ENCODE measurements at places on chromosomes 2 and 18.

- H3K27me3 ChIP-seq = no peaks in the 10 kb centered on the region
- no peak overlapping the region for H3K27ac ChIP-seq
- H3K4me3 ChIP-seq = no peak overlapping the region
- DNase-seq = no peak
- H3K4me1 ChIP-seq = no peaks in the 10 kb centered on the region
Measured at GRCh38 chr2:234345921-234346320, 151.0 kb downstream of the ARL4C start.

DNA sequence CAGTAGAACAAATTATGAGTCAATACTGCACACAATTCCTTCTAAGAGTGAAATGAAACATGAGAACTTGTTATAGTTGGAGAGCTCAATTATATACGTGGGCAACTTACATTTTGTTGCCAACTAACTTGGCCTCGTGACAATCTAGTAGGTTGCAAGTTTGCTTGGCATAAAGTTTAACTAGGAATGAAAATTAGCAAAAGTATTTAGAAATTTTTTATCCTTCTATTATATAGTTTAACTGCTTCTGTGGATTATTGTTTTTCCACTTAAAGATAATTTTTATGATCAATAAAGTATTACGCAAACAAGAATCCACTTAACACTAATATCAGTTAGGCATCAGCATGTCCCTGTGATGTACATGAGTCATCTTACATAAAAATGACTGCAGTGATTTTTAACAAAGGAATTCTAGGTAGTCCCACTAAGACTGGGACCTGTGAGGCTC is 41.1 kb downstream of the FAM124B start:
- H3K27me3 ChIP-seq = no peaks in the 10 kb centered on the region
- H3K4me1 ChIP-seq = no peaks in the 10 kb centered on the region
- no peaks in the 10 kb centered on the region for H3K36me3 ChIP-seq
- no peak overlapping the region for H3K27ac ChIP-seq
- no peak for DNase-seq
- H3K4me3 ChIP-seq = no peak overlapping the region

GRCh38 chr18:57048351-57048750 is 98.5 kb upstream of the BOD1L2 start:
- DNase-seq = no peak
- no peaks in the 10 kb centered on the region for H3K36me3 ChIP-seq

GRCh38 chr2:226660526-226660925 is 139.1 kb downstream of the IRS1 start:
- no peak overlapping the region for H3K27ac ChIP-seq
- H3K36me3 ChIP-seq = no peaks in the 10 kb centered on the region
- no peak for DNase-seq
- H3K27me3 ChIP-seq = no peaks in the 10 kb centered on the region

GRCh38 chr2:208541989-208542464 is 135.4 kb downstream of the PTH2R start:
- no peaks in the 10 kb centered on the region for H3K36me3 ChIP-seq
- H3K4me1 ChIP-seq = no peaks in the 10 kb centered on the region
- H3K27me3 ChIP-seq = no peaks in the 10 kb centered on the region
- no peak overlapping the region for H3K4me3 ChIP-seq
- DNase-seq = no peak
- H3K27ac ChIP-seq = no peak overlapping the region

Measured in GM12878 (cell line).